ENCODE measurements at places on chromosomes 7 and 10.

DNA sequence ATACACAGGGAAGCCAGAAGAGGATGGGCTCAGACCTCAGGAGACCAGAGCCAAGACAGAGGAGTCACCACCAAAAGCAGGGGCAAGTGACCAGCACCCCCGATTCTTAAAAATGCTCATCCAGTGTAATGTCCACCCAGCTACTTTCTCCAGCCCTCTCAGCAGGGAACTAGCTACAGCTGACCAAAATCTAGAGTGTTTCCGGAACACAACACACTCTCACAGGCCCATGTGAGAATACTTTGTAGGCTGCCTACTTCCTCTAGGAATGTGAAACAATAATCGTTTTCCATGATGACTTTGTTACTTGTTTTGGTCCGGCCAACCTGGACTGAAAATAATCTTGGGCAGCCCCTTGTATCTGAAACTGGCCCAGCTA is 14.5 kb downstream of the PSAP start:
- DNase-seq: no peak

GRCh38 chr10:94122211-94122610 is 128.5 kb downstream of the PLCE1 start:
- DNase-seq: no peak

DNA sequence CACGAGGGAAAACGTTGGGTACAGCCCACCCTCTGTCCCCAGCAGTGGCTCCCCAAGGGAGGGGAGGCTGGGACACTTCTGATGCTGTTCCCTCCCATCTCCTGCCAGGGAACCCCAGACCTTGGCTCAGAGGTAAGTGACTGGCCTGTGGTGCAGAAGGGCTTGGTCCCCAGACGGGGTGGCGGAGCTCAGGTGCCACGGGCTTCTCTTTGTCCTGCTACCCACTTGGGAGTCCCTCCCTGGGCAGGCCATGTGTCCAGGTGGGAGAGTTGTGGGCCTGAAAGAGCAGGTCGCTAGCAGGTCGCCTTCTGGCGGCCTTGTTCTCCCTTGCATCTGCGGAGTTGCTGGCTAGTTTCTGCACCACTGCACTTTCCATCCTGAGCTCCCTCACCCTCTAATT is 10.1 kb downstream of the ATP5MF start:
- DNase-seq: no peak

DNA sequence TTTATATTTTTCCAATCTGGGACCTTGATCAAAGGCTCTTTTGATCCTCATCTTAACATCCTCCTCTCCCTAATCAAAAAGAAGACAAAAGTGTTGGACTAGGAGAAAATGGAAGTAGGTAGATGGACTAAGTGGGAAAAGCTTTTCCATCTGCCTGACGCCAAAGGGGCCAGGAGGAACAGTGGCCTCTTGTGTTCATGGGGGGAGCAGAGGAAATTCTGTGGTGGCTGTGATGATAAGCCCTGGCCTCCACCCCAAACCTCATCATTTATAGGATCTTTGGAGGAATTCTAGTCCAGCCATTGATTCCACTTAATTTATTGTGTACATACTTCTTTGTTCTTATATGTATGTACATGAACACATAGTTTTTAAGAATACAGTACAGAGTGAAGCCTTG is 21.7 kb downstream of the ZNF365 start:
- no peak for DNase-seq

GRCh38 chr7:110502888-110503465 is 588.0 kb upstream of the LRRN3 start:
- no peak for DNase-seq

DNA sequence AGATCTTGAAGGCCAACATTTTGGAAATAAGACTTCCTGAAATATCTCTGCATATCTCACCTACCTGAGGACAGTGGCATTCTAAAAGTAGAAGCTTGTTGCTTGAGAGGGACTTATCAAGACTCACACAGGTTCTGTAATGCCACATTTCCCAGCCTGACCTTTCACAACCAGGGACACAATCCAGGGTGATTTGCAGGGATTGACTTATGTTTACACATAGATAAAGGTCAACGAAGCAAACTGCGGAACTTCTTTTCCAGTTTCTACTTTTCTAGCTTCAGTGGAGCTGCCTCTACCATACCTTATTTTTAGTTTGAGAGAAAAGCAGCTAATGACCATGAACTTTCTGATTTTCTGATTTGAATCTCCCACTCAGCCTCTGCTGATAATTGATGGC is 148.7 kb downstream of the SLC16A9 start:
- DNase-seq: no peak

DNA sequence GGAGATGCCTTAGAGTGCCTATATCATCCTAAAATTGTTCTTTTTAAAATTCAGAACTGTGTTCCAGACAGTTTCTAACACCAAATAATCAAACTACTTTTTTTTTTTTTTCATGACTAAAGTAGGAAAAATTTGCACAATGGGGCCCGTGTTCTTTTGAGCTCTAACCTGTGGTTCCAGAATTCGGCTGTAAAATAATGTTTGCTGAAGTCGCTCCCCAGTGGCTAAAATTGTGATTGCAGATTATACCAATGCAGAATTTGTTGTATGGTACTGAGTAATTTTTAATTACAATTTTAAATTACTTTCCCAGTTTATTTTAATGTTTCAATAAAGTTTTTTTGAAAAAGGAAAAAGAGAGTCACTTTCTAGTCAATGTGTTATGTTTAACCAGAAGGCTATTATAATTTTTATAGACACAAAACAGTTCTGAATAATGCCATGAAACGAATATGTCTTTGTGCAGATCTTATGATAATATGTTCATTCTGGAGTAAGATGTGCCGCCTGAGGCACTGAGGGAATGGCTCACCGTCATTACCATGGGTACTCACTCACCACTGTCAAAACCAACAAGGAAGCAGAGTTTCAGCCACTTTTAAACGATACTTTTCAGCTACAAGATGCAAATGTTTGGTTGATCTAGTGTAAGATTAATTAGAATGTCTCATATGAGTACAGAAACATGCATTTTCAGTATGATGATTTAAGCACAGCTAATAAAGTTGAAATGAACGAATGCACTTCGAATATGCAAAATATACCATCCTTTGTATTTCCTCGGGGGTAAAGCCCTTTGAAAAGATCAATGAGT is 173.6 kb downstream of the PRKCQ start:
- DNase-seq: no peak
